Activated naive CD8-positive, alpha-beta T cell treated with anti-CD3 and anti-CD28 coated beads, Interleukin-2, amount 50 U/mL, for 16 hours (primary cell): ENCODE measurements at places on chromosomes 16 and 17.
A peak's percentile ranks its signal among the peaks of the same experiment; 100 is the strongest.

DNA sequence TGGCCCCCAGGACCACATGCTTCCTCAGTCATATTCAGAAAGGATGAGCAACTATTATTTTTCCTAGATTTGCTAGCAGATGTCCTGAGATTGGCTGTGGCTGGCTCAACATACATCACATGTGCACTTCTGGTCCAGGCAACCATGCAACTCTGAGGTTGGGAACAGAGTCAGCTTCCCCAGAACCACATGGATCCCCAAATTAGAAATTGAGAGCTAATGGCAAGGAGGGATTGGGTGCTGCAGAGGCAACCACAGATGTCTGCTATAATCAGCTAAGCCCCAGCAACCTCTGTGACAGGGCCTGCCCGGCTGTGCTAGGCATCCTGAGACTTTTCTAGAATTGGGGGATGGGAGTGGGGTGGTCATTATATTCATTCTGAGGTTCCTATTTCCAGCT, 33.8 kb upstream of the CLEC18A start:
- no peak for DNase-seq

DNA sequence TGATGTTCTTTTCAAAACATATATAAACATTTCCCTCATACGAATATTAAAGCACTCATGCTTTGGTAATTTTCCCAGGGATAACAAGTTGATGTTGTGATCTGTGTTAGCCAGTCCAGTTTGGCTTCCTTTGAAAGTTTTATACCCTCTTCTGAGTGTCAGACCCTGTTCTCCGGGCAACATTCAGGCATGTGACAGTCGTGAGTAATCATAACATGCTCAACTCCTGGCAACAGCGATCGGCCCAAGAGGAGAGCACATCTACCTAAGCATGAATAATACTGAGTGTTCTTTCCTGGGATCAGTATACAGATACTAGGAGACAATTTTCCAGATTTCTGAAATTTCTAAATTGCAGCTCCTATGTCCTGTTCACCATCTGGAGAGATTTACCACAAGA, 1086.4 kb downstream of the CDH8 start:
- DNase-seq = no peak

GRCh38 chr16:74652249-74652648, 14.4 kb downstream of the RFWD3 start:
- DNase-seq = no peak

DNA sequence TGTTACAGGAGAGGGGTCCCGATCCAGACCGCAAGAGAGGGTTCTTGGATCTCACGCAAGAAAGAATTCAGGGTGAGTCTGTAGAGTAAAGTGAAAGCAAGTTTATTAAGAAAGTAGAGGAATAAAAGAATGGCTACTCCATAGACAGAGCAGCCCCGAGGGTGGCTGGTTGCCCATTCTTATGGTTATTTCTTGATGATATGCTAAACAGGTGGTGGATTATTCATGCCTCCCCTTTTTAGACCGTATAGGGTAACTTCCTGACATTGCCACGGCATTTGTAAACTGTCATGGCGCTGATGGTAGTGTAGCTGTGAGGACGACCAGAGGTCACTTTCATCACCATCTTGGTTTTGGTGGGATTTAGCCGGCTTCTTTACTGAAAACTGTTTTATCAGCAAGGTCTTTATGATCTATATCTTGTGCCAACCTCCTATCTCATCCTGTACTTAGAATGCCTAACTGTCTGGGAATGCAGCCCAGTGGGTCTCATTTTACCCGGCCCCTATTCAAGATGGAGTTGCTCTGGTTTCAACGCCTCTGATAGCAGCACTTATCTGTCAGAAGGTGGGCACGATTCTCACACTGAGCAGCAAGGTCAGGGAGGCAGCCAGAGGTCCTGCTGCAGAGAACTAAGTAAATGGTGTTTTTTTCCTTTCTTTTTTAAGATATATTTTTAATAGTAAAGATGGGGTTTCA, 26.5 kb upstream of the XYLT2 start:
- no peak for DNase-seq

- no peak for DNase-seq
Measured at GRCh38 chr16:8537691-8538342, 52.5 kb downstream of the TMEM114 start.

DNA sequence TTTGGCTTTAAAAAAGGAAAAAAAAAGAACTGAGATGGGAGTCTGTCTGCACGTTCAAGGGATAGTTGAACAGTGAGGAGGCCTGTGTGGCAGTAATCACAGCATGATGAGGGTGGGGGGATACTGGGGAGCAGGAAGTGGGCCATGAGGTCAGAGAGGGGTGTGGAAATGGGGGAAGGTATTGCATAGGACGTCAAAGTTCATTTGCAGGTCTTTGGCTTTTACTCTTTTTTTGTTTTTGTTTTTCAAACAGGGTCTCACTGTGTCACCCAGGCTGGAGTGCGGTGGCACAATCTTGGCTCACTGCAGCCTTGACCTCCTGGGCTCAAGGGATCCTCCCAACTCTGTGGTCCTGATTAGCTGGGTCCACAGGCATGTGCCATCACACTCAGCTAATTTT, 19.0 kb downstream of the WWP2 start:
- DNase-seq = no peak

- DNase-seq = no peak
Measured at GRCh38 chr17:27991462-27991993, 50.9 kb upstream of the NLK start.

- no peak for DNase-seq
Measured at GRCh38 chr16:17282247-17282646, 188.5 kb downstream of the XYLT1 start.

- DNase-seq = no peak
Measured at GRCh38 chr17:6669479-6670212, 18.1 kb downstream of the C17orf100 start.

DNA sequence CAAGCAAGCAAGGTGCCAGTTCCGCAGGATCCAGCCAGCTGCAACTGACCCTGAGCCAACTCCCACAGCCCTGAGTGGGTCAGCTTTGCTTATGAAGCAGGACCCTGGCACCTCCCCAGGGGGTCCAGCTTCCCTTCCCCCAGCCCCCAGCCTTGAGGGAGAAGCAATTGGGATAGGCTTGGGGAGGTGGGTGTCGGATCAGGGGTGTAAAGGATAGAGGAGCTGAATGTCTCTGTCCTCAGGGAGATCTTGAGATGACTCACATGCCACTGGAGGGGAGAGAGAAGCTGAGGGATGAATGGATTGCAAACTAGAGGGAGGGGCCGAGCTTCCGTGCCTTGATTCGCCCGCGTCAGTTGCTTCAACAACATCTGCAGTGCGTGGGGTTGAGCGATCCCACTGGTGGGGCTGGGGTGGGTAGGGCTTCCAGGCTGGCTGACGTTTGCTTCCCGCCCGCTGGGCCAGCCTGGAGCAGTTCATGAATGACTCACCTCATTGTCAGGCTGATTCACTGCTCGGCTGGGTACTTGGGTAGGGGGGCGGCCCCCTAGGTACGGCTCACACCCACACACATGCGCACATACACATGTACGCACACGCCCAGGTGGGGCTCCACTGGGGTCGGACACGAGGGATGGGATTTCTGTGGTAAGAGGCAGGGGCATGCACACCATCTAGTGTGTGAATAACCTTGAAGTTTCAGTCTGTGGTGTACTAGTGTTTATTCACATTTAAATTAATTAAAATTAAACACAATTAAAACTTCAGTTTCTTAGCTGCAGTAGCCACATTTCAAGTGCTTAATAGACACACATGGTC, 3.6 kb upstream of the HROB start:
- DNase-seq = peak; percentile 24

DNA sequence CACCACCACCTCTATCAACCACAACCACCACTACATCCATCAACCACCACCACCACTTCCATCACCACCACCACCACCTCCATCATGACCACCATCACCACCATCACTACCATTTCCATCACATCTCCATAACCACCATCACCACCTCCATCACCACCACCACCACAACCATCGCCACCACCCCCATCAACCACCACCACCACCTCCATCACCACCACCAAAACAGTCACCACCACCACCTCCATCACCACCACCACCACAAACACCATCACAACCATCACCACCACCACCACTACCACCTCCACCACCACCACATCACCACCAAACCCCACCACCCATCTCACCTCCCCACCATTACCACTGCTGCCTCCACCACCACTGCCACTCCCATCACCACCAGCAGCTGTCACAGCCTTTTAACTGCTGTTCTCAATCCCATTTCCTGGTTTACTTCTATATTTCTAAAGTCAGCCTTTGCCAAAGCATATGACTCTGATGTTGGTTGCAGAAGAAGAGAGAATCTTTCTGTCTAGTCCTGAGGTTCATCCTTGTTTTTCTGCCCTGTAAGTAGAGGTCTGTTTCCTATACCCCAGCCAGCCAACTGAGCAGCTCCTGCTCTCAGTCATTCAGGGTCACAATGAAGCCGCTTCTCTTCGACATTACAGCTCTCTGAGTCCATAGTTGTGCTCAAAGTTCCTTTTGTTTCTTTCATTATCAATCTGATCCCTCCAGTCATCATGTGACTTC, 14.0 kb downstream of the MARCHF10 start:
- no peak for DNase-seq

DNA sequence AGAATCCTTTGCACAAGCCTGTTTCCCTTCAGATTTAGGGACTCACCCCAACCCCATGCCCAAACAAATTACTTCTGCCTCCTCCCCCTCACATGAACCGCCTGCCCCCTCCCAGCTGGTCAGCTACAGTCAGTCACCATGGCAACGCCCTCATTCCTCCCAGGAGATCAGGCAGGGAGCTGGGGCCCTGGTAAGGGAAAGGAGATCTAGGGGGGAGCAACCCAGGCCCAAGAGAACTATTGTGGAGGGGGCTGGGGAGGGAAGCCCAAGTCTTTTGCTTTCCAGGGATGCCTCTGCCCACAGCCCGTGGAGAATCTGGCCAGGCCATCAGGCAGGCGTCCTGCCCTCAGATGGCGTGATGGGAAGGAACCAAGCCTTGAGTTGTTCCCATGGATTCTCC, 2.8 kb downstream of the FAM171A2 start:
- no peak for DNase-seq

GRCh38 chr16:73350707-73351452, 303.0 kb upstream of the ZFHX3 start:
- no peak for DNase-seq

GRCh38 chr17:81379523-81379942, 15.7 kb upstream of the BAHCC1 start:
- no peak for DNase-seq

- DNase-seq = no peak
Measured at GRCh38 chr16:30778549-30779244, 8.3 kb downstream of the ZNF629 start.

DNA sequence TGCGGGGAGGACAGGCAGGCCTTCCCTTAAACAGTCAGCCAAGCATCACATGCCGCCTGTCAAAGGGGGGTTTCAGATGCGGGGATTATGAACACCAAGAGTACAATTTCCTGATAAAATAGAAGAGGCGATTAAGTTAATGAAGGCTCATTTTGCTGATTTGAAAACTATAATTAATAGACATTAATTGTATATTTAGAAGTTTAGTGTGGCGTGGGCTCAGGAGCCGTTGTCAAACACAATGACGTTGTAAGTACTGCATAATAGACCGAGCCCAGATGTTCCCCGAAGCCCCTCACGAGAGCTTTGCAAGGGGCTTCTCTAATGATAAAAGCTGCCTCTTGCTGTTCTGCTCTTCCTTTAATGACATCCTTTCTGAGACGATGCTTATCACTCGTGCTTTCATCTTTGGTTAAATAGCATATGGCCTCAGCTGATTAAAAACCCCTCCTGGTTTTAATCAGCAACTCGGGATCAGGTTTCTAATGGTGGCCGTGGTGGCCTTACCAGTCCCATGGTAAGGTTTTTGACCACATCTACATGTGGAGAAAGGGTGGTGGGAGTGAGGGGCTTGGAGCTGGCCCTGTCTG, 28.2 kb downstream of the SNX20 start:
- no peak for DNase-seq

DNA sequence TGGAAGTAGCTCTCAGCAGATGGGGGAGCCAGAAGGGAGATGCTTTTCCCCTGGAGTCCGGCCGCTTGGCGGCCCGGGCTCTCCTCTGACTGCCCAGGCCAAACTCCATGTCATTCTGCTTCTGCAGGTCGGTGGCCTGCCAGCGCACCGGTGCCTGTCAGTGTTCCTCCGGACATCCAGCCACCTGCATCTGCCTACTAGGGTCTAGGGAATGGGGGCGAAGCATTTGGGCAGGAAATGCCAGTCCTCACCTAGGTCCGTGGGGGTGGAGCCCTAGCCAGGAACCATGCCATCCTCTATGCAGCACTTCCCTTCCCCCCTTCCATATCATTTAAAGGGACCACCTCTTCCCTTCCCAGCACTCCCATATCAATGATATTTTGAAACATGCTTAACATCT, 34.2 kb downstream of the GJC1 start:
- no peak for DNase-seq

- DNase-seq = no peak
Measured at GRCh38 chr17:12940699-12941098, 77.1 kb downstream of the ELAC2 start.

- no peak for DNase-seq
Measured at GRCh38 chr17:83155128-83156121, 76.0 kb downstream of the METRNL start.

GRCh38 chr16:1026784-1027500, 45.4 kb downstream of the SOX8 start:
- no peak for DNase-seq

GRCh38 chr16:85393674-85394451, 219.3 kb upstream of the GSE1 start:
- peak; percentile 32 for DNase-seq

DNA sequence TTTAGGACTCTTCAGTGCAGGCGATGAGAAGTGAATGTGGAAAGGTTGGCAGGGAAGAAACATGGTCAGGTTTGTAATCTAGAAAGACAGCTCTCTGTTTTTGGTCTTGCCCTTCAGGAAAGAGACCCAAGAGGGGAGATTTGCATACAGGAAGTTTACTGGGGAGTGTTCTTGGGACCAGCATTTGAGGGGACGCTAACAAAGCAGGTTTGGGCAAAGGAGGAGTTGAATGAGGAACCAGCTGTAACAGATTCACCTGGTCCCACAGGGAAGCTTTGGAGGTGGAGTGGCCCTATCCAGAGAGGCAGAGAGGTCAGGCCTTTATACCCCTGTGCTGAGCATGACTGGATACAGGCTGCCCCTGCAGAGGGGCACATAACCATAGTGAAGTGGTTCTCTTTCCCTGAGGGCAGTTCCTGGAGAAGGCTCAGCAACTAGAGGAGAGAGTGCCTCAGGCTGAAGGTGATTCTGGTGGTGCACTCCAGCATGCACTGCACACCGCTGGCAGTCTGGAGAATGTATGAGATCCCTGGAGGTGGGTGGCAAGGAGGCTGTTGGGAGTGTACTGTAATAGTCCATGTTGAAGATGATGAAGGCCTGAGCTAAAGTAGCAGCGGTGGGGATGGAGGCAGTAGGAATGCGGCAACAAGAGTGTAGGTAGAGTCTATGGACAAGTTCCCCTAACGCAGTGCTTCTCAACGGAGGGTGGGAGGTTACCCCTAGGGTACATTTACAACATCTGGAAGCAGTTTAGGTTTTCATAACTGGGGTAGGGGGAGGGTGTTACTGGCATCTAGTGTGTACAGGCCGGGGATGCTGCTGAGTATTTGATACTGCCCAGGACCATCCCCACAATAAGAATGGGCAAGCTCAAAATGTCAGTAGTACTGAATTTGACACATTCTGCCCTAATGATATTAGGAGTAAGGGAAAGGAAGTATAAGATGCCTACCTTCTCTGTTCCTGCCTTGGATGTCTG, 37.2 kb downstream of the MAP2K6 start:
- no peak for DNase-seq
